Mesothelial cell of epicardium (in vitro differentiated cells): ENCODE measurements at places on chromosomes 12 and 14. TPM values are rescaled to one million over a fixed set of nuclear protein-coding genes. Genes with fewer than 3 reads are reported as not detected.

KRT2 gene
- total RNA-seq, result not detected in 3 replicates

SMIM41 gene
- 0.16 TPM in 1 of 3 replicates, not detected in the others for total RNA-seq

MYH6 gene
- total RNA-seq, result not detected in 3 replicates

GRCh38 chr12:16796168-16796567 lies 190.2 kb upstream of the LMO3 start:
- DNase-seq, result no peak

TCL1B gene
- not detected in 3 replicates for total RNA-seq

GRCh38 chr12:26282339-26282940 lies 87.1 kb downstream of the SSPN start:
- no peak for DNase-seq

- no peak for DNase-seq
Measured at GRCh38 chr12:46212108-46212982, 56.5 kb downstream of the SLC38A1 start.

DNA sequence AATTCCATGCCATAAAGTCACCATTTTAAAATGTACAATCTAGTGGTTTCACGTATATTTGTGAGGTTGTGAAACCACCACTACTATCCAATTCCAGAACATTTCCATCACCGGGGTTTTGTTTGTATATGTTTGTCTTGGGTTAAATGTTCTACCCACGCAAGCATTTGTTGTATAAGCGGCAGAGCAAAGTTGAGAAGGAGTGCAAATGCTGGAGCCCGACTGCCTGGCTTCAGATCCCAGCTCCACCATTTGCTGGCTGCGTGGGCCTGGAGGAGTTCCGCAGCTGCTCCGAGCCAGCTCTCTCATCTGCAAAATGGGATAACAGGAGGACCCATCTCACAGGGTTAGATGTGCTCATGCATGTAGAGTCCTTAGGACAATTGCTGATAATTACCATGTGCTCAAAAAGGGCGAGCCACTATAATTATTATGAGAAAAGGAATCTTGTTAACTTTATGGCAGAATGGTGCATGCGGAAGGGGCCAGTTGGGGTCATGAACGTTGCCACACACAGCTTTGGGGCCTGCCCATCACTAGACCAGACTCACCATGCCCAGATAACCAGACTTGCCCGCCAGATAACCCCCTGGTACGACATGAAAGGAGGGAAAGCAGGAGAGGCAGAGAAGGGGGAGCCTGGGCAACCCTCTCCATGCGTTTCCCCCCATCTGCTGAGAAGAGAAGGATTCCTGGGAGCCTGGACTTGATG lies 6.4 kb downstream of the ACTN1 start:
- no peak for DNase-seq

DNA sequence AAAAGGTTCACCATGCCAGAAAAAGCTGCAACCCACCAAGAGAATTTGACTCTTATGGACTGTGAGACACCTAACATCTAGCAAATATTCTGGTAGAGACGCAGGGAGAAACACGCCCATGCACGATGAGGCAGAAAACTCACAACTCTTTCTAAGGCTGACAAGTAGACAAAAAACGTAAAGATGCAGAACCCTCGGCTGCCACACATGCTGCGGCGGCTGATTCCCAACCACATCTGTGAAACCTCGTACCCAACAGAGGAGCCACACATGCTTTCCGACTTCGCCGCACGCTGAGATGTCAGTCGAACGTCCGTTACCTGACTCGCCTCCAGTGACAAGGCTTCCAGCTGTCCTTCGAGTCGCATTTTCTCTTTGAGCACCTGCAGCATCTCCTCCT lies 21.8 kb downstream of the GOLGA3 start:
- DNase-seq, result no peak

LRRIQ1 gene
- 3.8 to 4.2 TPM (median 4.0 TPM) in 3 replicates for total RNA-seq

DNA sequence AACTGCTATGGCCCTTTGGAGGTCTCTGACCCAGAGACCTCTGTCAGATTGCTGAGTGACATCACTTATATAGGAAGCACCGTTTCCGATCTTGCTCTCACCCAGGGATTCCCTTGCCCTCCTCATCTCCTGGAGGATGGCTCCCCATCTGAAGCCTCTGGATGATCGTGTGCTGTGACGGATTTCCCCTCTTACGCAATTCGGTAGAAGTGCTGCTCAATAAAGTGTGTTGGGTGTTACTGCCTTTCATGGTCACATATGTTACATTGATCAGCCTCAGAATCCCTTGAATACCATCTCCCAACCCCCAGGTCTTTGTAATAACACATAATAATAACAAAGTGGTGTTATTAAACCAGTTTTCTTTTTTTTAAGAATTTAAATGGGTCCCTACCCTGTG lies 107.3 kb upstream of the CLEC14A start:
- DNase-seq, result no peak

GRCh38 chr14:92645841-92646478 lies 102.5 kb downstream of the LGMN start:
- DNase-seq, result no peak

GRCh38 chr12:38587594-38587993 lies 271.0 kb downstream of the ALG10B start:
- DNase-seq, result no peak

GRCh38 chr12:79555028-79555925 lies 135.5 kb downstream of the PAWR start:
- DNase-seq, result no peak

DNA sequence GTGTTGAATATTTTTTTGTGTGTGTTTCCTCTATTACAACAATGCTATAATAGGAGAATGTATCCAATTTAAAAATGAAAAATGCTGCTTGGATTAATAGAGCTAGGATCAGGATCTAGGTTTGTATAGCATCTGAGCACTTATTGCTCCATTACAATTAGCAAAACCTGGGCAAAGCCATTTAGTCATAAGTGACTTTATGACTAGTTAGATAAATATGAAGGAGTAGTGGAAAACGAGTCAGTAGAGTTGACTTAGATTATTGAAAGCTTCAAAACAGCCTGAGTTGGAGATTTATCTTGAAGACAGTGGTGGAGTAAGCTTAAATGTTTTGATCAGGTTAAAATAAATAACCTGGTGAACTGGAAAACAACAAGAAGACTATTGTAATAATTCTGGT lies 2.8 kb downstream of the MED21 start:
- DNase-seq, result no peak

GRCh38 chr14:20873370-20874177 lies 17.6 kb upstream of the RNASE3 start:
- DNase-seq, result peak; percentile 32

DNA sequence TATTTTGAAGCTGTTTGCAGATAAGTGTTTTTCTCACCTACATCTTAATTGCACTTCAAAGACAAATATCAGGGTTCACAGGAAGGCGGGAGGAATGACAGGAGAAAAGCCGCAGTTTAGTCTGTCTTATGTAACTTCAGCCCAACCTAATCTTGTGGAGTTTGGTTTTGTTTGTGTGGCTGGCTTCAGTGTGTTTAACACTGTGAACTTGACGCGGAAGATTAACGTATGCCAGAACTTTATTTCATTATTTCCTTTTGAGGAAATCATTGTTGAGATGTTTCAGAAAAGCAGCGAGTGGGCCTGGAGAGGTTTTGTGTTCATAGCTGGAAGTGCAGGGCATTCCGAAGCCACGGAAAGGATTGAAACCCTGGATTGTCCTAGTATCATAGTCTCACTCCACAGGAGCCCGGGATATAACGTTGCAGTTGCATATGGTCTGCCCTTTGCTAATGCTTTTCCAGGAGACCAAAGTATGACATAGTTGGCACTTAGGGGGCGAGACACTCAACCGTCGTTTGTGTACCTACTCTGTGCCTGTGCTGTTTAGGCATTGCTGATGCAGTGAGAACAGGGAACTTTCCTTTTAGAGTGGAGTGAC lies 2.0 kb downstream of the PELI2 start:
- no peak for DNase-seq

DNA sequence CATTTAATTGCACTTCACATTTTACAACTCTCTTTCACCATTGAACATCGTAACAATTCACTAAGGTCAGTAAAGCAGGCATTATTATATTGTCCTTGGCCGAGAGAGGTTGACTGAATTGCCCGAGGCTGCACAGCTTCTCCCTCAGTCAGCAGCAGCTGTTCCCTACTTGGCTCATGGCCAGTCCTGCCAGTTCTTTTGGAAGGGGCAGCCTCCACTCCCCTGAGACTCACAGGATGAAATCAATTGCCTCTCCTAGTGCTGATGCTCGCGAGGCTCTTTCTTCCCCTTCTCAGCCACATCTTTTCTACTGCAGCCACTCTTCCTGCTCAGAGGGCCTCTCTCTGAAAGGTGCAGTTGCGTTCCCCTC lies 79.9 kb upstream of the KCNA1 start:
- no peak for DNase-seq

MBIP gene
- total RNA-seq, result 41.3 to 43.5 TPM (median 41.5 TPM) in 3 replicates

DNA sequence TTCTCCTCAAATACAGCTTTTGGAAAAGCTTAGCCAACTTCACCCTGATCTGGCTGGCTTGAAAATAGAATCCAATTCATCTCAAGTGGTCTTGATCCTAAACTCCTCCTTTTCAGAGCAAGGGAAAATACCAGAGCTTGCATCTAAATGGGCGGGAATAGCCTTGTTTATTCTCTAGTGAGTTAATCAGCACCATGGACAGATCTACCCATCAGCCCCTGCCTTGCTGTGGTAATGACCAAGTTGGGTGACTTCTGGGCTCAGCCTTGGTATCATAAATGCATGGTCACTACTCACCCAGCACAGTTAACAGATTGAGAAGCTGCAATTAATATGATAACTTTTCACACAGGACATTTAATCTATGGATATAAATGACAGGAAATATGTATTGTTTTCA lies 196.6 kb downstream of the GLT1D1 start:
- no peak for DNase-seq

DNA sequence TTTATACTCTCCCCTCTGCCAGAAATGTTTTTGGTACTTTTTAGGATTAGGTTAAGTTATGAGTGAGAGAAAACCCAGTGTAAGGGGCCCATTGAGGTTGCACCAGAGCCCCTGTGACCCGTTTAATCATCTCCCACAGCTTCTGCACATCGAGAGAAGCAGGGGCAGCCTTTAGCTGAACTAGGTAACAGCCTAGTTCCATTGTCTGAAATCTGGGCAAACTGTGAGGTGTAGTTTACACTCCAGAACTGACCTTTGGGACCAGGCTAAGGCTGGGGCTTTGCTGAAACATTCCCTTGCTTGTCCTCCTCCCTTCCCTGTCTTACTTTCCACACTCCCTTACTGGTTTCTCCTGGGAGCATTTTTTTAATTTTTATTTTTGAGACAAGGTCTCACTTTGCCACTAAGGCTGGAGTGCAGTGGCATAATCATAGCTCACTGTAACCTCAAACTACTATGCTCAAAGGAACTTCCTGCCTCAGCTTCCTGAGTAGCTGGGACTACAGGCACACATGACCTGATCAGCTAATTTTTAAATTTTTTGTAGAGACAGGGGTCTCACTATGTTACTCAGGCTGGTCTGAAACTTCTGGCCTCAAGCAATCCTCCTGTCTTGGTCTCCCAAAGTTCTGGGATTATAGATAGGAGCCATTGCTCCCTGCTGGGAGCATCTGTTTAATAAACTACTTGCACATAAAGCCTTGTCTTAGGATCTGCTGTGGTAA lies 25.9 kb upstream of the DHRS2 start:
- no peak for DNase-seq
